ENCODE measurements at places on chromosomes 1 and 21.

- no peak for DNase-seq
Measured at GRCh38 chr21:28156590-28156989, 836.1 kb downstream of the LTN1 start.

GRCh38 chr1:226344441-226345259, 35.7 kb upstream of the LIN9 start:
- no peak for DNase-seq

- peak; percentile 32 for DNase-seq
Measured at GRCh38 chr1:182301467-182302198, 90.0 kb downstream of the GLUL start.

GRCh38 chr1:204087893-204088528, 15.1 kb downstream of the SOX13 start:
- DNase-seq, result peak; percentile 26

DNA sequence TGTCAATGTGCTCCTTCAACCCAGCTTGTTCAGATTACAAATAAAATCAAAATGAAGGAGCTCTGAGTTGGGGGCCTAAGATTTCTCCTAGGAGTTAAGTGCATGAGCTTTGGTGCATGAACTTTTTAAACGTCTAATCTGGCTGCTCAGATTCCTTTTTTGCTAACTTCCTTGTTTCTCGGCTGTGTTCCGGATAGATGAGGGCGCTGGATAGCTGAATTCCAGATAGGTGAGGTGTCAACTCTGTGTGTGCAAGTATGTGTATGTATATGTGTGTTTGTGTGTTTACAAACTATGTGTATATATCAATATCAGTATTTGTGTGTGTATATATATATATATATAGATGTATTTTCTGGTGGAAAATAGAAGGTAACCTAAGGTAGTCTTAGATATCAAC, 37.5 kb upstream of the RCAN3 start:
- no peak for DNase-seq

Measured in H7 (cell line).